ENCODE measurements at places on chromosomes 7 and 10.
A peak's percentile ranks its signal among the peaks of the same experiment; 100 is the strongest.

DNA sequence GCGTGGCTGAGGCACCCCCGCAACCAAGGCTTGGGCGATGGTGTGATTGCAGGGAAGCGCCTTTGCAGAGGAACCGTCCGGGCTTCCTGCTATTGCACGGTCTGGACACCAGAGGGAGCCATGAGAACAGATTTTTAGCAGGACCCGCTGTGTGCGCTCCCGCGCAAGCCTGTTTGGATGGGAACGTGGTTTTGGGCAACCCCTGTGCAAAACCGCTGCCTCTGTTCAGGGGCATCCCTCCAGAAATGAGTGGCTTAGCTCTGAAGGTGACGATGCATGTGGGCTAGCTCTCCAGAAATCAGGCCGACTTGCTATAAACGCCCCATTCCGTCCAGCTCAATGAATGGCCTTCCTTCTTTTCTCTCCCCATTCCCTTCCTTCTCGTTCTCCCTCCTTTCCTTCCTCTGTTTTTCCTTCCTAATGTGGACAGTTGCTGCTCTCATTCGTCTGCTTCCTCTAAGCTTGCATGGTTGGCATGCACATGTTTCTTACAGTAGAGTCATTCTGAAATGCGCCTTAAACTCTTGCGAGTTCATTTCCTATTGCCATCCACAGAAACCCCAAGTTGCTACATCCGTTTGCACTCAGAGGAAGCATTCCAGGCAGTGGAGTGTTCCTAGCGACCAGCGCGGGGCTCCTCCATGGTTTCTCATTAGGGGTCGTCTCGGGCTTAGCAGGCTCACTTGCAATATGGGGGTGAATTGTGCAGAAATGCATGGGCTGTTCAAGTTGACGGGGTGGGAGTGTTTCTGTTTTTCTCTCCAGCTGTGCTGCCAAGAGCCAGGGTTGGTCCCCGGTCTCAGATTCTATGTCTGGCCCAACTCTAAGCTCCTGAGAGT lies 302.5 kb upstream of the GALNT17 start:
- peak; percentile 47 for DNase-seq

- no peak for DNase-seq
These were observed 579.1 kb downstream of the CCSER2 start for GRCh38 chr10:84907461-84908009.

DNA sequence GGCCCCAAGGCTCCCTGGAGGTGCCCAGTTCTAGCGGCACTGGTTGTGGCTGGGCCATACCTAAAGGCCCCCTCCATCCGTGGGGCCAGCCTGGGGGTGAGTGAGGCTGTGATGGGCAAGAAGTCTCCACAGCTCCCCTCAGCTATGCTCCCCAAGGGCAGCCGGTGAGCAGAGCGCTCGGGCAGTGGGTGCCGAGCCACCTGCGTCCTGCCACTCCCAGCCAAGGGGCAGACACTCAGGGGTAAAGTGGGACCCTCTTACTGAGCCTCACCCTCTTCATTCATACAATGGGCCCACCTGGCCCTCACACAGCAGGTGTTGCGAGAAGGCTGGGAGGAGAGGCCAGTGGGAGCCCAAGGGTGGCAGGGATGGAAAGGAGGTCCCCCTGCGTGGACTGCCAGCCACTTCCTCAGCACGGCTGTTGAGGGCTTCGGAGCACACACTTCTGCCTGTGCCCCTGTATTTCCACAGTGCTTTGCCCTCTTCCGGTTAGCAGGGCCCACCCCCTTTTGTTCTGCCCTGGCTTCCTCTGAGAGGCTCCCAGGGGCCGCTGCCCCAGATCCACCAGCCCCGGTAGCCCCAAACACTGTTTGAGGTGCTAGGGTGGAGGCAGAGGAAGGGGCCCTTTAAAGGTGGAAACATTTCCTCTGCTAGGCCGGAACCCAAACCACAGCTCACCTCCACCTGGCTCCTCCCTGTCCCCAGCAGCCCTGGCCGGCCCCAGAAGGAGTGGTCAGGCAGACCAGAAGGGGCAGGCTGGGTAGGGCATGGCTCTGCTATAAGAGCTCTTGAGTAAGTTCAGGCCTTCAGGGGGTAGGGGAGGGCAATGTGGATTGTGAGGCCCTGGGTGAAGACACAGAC lies 16.4 kb upstream of the C10orf105 start:
- no peak for DNase-seq

GRCh38 chr10:93039110-93039509 lies 21.5 kb upstream of the CYP26C1 start:
- DNase-seq: no peak

DNA sequence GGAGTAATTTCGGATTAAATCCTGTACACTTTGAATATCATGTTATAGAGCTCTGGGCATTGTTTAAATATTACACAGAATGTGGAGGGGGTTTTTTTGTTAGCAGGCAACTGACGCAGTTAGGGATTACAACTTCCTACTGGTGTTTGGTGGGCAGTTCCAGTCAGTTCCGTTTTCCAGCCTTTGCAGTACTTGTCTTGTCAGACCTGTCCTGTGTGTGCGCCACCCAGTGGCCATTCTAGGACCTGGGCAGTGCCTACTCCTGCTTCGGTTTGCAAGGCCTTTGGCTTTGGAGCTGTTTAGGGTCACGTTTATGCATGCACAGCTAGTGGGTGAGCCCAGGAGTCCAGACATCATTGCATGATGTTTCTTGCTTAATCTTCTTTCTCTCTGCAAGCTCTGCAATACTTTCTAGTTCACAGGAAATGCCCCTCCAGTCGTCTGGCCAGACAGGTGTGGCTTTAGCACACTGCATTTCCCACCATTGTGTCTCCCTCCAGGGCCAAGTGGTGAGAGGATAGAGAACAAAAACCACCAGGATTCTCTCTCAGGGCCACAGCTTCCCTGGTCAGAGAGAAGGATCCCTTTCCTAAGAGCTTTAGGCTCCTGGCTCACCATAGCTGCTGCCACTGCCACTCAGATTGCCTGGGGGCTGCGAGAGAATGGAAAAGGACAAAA lies 96.5 kb upstream of the TARP start:
- DNase-seq: peak; percentile 90

GRCh38 chr7:49660976-49661375 lies 112.5 kb upstream of the VWC2 start:
- no peak for DNase-seq

- no peak for DNase-seq
These were observed 14.0 kb upstream of the INSIG1 start for GRCh38 chr7:155283565-155284194.

- DNase-seq: no peak
These were observed 110.8 kb downstream of the ARID5B start for GRCh38 chr10:62012318-62012717.

- no peak for DNase-seq
These were observed 125.6 kb upstream of the CDK6 start for GRCh38 chr7:92961961-92962360.

DNA sequence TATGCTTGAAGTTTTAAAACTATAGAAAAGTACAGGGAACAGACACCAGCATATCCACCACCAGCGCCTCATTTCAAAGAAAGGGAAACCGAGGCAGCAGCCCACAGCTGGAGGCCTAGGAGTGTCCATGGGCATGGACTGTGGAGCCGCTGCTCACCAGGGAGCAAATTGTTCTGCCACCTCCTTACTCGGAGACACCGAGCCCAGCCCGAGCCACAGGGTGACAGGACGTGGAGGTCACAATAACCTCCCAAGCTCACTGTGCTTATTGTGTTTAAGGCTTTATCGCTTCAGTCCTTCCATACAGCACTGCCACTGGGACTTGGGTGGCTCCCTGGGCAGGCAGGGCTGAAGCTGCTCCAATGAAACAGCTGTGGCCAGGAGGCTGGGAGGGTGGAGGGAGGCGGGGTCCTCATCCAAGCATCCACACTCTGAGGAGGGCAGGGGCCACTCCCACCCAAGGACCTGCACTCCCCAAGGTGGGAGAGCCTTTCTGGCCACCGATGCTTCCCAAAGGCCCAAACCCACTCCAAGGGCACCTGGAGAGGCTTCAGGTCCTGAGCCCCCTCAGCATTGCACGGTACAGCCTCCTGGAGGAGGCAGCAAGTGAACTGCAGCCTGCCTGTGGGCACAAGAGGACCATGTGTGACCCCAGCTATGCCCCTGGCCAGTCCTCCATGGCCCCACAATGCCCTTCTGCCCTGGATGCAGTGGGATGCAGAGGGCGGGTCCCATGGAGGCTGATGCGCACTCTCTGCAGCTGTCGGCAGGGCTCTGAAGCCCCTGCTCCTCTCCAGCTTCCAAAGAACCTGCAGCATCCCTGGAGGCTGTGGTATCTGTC lies 38.7 kb upstream of the RET start:
- no peak for DNase-seq

GRCh38 chr7:96962221-96962885 lies 43.0 kb upstream of the DLX6 start:
- no peak for DNase-seq

- no peak for DNase-seq
These were observed 24.7 kb downstream of the CCDC6 start for GRCh38 chr10:59881640-59882039.

GRCh38 chr7:70455925-70456324 lies 676.0 kb upstream of the GALNT17 start:
- DNase-seq: no peak

- DNase-seq: no peak
These were observed 42.3 kb downstream of the ARID5B start for GRCh38 chr10:61943674-61944378.

- no peak for DNase-seq
These were observed 70.9 kb upstream of the CCDC71L start for GRCh38 chr7:106731646-106732444.

DNA sequence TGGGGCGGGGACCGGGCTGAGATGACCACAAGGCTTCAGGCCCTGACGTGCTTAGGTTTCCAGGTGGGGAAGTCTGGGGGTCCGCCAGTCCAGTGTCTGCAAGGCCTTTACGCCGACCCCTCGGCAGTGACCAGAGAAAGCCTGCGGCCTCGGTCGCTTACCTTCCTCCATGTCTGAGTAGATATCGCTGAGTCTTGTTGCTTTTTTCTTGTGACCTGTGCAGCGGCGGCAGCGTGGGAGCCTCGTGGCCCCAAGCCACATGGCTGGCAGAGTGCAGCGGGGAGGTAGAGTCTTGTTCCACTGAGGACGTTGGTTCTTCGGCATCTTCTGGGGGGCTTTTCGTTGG lies 329 bp downstream of the NOLC1 start:
- DNase-seq: no peak

DNA sequence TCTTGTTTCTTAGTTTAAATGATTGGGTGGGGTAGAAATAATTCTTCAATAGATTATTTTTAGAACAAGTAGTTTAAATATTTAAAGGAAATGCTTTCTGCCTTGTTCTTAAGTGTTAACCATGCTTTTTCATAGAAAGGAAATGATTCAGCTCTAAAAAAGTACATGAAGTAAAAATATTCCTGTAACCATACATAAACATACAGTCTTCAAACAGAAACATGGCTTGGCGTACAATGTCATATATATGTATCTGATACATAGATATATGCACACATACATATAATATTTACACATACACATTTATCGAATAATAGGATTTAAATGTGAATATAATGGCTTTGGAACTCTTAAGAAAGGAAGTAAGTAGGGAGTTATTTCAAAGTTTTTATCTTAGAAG lies 84.4 kb downstream of the RUNDC3B start:
- no peak for DNase-seq

GRCh38 chr10:71212318-71213126 lies at the start of gene UNC5B:
UNC5B (plus strand) TSS chr10:71212570; CDS start chr10:71212986, 416 bp downstream.
- DNase-seq: peak; percentile 80

DNA sequence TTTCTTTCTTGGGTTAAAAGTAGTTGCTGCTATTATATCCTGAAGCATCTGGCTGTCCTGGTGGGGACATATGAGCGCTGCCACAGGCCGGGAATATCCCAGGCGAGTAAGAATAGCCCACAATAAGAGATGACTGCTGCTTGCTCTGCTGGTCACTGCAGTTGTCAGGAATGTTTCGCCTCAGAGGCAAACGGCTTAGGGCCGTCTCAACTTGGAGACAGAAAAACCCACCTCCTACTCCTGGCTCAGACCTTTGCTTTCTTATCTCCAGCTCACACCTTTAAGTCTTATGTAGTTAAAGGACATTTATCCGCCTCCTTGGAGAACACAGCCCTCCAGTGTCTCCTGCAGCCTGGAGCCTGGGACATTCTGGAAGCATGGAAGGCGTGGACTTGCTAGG lies at the start of gene GJD4:
GJD4 (plus strand) TSS at position 151 of the 400 bp plus-strand sequence; CDS start at position 378, 227 bp downstream.
- DNase-seq: no peak

DNA sequence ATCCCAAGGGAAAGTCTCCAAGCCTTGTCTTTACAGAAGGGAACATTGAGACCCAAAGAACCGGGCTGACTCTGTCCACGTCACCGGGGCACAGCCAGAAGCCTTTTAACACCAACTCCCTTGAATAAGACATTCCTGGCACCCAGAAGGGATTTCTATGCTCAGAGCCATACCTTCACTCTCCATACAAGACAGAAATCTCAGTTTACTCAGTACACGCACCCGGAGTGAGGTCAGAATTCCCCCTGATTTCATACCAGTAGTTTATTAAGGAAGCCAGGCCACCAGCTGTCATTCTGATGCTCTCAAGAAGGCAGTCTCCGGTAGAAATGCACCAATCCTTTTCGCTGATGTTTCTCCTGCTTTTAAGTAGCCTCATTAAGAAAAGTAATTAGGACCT lies 134.2 kb upstream of the KCNMA1 start:
- DNase-seq: no peak

GRCh38 chr7:106372126-106372525 lies 87.3 kb upstream of the NAMPT start:
- DNase-seq: no peak

DNA sequence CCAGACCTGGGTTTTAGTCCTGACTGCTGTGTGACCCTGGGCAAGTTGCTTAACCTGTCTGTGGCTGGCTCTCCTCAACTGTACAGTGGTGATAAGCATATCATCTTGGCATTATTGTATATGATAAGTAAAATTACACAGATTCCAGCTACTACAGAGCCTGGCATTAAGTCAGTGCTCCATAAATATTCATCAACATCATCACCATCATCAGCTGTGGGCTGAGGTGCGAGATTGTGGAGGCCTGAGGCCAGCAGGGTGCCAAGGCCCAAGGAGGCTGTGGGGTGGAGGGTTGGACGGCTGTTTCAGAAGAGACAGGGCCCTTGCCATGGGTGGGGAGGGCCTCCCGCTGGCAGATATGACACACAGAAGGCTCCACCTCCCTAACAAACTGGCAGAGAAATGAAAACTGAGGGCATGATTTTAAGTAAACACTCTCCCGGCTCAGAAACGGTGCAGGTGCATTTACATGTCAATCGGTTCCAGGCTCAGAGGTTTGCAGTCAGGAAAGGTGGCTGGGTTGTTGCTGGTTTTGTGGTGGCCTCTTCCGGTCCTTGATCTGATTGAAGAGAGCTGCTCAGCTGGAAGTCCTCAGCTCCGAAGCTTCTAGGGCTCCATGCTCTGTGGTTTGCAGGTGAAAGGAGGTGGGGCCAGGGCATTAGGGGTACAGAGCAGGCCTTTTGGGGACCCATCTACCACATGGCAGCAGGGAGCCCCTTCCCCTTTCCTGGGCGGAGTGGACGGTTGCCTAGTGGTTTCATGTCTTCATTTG lies 10.2 kb downstream of the CRYGN start:
- DNase-seq: peak; percentile 36

DNA sequence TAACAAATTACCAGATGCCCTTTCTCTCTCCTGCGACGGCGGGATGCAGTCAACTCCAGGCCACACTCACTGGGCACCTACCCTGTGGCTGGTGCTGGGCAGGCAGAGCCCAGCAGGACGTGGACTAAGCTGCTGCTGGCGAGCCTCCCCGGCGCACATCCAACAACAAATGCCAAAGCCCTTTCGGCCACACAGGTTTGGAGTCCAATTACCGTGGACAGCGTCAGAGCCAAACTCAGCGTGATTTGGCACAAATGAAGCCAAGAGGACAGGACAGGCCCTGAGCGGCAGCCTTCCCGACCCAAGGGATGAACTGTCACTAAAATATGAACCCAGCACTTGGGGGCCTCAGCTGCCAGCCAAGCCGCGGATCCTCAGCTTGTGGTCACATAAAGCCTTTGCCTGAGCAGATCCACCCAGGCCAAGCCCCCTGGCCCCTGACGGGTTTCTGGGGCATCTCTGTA lies 28.4 kb downstream of the DAGLB start:
- DNase-seq: no peak

GRCh38 chr7:107564553-107565298 lies 955 bp downstream of the DUS4L start:
- DNase-seq: peak; percentile 19
